SK-MEL-5 (cell line): ENCODE measurements at places on chromosomes 4 and X. TPM values are rescaled to one million over a fixed set of nuclear protein-coding genes. Genes with fewer than 3 reads are reported as not detected.

Gene L1CAM
- total RNA-seq: 58.4 and 78.9 TPM in 2 replicates

Gene AMBN
- 0.13 TPM in 1 of 2 replicates, not detected in the other for total RNA-seq

Gene ZCCHC4
- total RNA-seq: 8.9 and 9.3 TPM in 2 replicates

Gene PDE6B
- not detected in 2 replicates for total RNA-seq

Gene MAGEB10
- not detected in 2 replicates for total RNA-seq

Gene HPGDS
- not detected in 2 replicates for total RNA-seq

Gene ALB
- total RNA-seq: 1.2 TPM in 1 of 2 replicates, not detected in the other

Gene SLC10A6
- total RNA-seq: not detected in 2 replicates

Gene ITM2A
- 48.8 and 51.7 TPM in 2 replicates for total RNA-seq

Gene UGT2B15
- not detected in 2 replicates for total RNA-seq

Gene EDA
- 0.98 and 1.1 TPM in 2 replicates for total RNA-seq

Gene MTMR8
- 1.6 and 3.4 TPM in 2 replicates for total RNA-seq

Gene ENOPH1
- total RNA-seq: 53.4 and 54.9 TPM in 2 replicates

Gene SPANXA2
- total RNA-seq: 0.43 TPM in 1 of 2 replicates, not detected in the other
